ENCODE measurements at places on chromosomes 5 and 9.

DNA sequence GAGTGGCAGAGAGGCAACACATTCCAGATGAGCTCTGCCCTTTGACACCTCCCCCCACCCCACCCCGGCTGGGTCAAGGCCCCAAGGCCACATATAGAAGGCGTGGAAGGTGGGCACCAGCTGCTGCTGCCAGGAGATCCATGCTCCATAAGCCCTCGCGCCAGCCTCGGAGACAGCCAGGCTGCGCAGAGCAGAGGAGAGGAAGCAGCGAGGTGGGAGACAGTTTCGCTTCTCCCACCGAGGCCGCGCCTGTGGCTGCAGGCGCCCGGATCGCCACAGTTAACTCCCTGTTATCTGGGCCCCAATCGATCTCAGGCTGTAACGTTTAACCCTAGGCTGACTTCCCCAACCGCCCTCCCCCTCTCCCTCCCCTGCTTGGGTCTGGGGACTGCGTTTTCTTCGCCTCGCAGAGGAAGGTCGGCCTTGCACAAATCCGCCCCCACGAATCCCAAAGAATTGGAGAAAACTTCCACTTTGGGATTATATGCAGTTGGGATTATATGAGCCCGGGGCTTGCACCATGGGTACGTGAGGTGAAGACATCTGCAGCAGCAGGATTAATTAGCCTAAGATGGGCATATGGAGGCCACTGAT lies 1.1 kb upstream of the CXXC5 start:
- no peak for DNase-seq

GRCh38 chr9:15294604-15295003 lies 12.4 kb downstream of the TTC39B start:
- no peak for DNase-seq

DNA sequence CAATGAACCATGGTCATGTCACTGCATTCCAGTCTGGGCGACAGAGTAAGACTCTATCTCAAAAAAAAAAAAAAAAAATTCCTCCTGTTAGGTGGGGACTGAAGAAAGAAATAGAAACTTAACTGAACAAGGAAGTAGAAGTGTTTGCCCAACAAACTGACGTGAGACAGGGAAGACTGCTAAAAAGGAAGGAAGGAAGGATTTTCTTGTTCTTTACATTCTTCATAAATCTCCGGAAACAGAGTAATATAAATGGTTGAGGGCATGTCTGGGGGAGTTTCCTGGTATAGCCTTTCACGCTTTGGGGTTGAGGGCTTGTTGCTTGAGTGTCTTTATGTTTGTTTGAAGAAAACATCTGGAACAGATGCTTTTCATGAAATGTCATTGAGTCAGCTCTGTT lies 3.1 kb downstream of the TOR1B start:
- no peak for DNase-seq

GRCh38 chr9:71519098-71519696 lies 249.1 kb downstream of the CEMIP2 start:
- DNase-seq: no peak

DNA sequence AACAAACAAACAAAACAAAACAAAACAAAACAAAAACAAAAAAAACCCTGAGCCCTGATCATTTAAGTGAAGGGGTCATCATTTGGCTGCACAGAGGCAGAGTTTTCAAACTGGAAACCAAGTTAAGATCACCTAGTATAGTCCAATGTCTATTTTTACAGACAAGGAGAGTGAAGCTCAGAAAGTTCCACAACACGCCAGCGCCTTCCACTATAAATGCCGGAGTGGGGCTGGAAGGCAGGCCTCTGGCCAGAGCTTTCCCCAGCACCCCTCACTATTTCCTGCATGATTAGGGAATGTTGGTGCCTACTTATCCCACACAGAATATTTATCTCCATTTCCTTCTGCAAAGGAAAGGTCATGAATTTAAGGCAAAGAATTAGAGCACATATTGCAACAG lies 319.7 kb upstream of the WWC1 start:
- DNase-seq: no peak

DNA sequence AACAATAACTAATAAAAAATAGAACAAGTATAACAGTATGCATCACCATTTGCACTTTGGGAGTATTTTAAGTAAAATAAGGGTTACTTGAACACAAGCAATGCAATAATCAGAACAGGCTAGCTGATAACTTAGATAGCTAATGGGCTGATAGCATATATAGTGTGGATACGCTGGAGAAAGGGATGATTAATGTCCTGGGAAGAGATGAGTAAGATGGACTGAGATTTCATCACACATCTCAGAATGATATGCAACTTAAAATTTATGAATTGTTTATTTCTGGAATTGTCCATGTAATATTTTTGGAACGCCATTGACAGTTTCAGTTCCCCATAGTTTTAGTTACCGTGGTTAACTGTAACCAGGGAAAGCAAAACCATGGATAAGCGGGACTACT lies 173.6 kb downstream of the ISL1 start:
- DNase-seq: no peak

- no peak for DNase-seq
Measured at GRCh38 chr5:116313366-116313765, 228.5 kb downstream of the COMMD10 start.

DNA sequence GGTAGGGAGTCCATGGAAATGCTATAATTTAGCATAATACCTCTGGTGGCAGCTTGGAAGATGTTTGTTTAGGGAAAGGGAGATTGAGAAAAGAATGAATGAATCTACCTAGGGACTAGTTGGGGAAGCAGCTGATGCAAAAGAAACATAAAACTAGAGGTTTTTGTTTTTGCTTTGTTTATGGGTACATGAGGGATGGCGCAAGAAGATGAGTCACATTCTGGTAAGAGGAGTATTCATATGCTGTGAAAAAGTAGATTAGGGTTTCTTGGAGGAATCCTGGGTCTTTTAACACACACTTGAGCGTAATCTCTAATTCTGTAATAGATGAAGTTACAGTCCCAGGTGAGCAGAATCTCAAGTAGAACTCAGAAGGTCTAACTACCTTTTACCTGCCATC lies 17.1 kb downstream of the C9orf43 start:
- no peak for DNase-seq

DNA sequence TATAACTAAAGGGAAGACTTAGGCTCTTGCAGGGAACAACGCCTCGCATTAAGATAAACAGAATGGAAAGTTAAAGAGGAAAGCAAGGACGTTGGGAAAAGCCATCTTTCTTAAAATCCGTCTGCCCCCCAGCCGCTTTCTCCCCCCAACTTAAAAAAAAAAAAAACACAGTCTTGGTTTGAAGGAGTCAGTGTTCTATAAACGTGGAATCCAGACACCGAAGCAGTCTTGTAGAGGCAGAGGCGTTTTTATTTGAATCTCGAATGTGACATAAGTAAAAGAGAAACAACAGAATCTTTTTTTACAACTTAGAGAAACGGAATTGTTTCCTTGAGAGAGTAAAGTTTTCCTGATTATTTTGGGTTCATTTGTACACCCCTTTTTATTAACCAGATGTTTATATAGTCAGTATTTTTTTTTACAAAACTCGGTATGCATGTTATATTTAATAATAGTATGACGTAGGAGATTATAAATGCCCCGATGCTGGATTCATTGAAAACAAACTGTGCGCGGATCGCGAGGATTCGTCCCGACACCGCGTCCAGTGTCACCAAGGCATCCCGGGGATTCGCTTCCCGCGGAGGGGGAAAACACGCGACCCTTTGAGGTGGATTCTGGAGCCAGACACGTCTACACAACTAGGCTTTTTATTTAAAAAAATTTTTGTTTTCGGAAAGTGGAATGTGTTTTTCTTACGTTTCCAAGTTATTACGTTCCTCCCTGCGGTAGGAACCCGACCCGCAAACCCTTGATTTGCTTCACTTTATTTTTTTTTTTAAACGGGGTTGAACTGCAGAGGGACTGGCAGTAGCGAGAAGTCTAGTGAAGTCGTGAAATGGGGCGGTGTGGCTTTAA lies 6.7 kb downstream of the PTCH1 start:
- no peak for DNase-seq

DNA sequence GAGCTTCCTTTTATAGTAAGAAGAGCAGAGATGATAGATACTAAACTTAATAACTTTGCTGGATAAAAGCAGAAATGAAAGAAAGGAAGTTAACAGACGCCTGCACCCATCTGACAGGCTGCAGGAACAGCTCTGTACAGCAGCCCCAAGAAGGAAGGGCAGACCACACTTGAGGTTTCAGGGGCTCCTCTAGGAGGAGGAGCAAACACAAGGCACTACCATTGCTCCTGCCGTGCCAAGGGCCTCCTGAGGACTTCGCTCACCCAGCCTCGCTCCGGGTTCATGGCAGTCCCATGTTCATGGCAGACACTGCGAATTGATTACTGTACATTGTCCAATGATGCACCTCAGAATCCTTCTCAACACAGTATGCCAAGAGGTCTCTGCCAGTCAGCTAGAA lies 85.1 kb downstream of the AMBP start:
- DNase-seq: no peak

DNA sequence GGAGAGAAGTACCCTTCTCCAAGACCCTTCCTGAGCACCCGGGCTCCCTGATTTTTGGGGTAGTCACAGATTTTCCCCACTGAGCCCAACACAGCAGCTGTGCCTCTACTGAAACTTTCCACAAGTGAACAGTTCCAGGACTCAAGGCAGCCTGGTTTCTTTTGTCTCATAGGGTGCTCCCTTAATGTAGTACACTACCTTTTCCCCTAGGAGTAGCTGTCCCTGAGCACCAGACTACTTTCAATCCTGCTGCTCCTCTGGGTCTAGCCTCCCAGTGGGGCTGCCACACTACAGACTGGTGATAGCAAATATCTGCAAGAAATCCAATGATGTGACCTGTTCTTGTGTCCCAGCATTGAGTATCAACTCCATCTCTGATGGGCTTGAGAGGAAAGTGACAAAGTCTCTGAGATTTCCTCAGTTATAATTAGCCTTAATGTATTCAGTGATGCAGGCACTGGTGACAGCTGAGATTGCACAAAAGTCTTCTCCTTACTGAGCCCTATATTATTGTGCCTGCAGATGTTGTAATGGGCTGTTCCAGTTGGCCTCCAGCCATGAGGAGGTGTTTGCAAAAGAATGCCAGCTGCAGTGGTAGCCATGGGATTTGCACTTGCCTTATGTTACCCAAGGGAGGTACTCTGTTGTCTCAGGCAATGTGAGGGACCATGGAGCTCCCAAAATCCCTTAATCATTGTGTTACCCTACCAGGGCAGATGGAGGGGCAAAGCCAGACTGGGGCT lies 1802.5 kb downstream of the EFNA5 start:
- no peak for DNase-seq

GRCh38 chr5:76952795-76953536 lies at the start of gene CRHBP:
Gene CRHBP, plus strand, starts transcription at chr5:76953045. Its CDS starts 90 bp downstream, at chr5:76953135.
- no peak for DNase-seq

DNA sequence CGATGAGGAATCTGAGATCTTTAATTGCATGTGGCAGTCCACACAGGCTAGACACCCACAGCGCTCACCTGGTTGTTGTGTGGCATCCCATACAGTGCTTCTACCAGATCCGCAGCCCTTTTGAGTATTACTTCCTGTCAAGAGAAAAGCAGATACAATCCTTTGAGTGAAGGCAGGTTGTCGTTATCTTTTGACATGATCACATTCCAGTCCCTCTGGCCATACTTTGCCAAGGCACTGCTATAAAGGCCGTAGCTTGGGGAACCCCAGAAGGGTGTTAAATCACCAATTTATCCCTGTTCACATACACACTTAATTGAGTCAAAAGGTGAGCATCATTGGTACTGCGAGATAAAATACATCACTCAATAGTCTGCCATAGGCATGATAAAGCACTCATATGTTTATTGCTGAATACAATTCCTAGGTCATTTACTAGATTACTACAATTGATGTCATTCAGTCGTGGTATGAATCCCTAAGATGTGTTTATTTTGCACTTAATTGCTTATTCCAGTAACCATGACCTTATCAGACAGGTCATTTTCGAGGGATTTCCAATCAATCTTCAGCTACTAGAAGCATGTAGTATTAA lies 385.6 kb downstream of the EBF1 start:
- DNase-seq: no peak

DNA sequence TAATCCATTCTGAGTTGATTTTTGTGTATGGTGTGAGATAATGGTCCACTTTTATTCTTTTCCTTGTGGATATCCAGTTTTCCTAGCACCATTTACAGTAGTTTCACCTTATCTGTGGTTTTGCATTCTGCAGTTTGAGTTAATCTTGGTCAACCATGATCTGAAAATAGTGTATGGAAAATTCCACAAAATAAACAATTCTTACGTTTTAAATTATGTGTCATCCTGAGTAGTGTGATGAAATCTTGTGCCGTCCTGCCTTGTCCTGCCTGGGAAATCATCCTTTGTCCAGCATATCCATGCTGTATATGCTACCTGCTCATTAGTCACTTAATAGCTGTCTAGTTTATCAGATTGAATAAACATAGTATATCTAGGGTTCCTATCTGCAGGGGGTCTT lies 42.1 kb downstream of the CDC42SE2 start:
- no peak for DNase-seq
